ENCODE measurements at places on chromosomes 3 and 15.

GRCh38 chr3:47022641-47023071 is 43.2 kb downstream of the NBEAL2 start:
- DNase-seq = no peak

GRCh38 chr3:195201295-195201694 is 69.7 kb downstream of the XXYLT1 start:
- no peak for DNase-seq

DNA sequence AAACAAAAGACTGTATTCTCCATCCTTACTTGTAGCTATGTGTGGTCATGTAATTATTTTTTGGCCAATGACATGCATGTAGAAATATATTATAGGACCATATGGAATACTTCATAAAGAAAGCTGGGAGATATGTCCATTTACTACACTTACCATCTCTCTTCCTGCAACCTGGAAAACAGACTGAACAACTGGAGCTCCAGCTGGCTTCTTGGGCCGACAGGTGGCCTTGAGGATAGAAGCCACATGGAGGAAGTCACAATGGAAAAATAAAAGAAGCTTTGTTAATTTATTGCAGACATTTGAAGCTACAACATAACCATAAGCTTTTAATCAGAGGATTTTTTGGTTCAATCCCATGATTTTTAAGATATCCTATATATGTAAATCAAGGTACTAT is 167.9 kb upstream of the CBLB start:
- DNase-seq = no peak

GRCh38 chr15:100880139-100880896 is 687 bp downstream of the ALDH1A3 start:
- peak; percentile 66 for DNase-seq

DNA sequence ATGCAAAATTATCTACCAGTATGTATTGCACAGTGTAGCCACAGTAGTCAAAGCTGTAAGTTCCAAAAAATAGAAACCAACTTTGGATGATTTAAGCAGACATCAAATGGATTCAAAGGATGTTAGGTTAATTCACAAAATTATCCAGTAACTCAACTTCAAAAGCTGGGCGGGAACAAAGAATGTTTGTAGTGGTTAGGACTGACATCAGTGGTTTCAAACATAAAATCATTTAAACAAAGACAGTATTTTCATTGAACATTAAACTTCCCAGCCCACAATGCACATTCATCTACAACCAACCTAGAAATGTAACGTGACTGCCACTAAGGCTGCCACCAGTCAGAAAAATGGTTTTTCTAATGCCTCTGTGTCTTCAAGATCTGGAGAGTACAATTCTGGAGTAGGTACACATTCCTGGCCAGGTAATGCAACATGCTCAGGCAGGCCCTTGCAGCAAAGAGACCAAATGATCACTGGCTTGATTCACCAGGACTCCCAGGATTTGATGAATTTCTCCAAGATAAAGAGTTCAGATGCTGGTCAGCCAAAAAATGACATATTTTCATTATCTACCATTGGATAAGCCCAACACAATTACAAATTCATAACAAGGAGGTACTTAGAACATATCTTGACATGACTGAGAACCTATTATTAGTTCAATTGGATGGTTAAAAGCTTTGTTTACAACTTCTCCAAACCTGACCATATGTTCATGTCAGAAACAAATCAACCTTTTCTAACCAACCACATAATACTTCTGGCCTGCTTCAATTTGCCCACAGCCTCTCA is 189.8 kb upstream of the CNTN4 start:
- DNase-seq = no peak

DNA sequence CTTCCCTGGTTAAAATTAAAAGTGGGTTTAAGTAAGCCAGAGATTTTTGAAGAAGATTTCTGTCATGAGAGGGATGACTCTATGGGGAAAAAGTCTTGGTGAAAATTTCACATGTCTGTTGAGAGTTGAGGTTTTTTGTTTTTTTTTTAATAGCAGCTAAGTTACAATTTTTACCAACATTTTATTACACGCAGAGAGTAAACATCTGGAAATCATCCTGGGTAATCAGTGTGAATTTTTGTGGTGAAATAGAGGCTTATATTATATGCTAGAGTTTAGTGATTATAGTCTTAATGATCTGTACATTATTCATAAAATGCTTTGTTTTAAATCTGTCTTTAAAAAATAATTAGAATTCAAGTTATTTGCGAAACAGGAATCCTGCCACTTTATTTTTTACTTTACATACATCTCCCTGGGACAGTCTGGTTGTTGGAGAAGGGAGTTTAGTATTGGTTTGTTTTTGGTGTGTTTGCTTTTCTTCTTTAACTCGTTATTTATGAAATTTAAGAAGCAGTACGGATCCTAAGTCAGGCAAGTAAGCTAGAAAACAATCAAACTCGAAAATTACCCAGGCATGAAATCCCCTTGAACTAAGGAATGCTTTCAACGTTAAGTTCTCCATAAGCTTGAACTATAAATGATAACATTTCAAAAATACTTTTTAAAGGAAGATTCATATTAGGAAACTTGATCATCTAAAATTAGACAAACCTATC is 143.4 kb upstream of the TSC22D2 start:
- no peak for DNase-seq

- DNase-seq = peak; percentile 23
Measured at GRCh38 chr3:16828815-16829214, 55.9 kb upstream of the PLCL2 start.

GRCh38 chr3:112425858-112426750 is 73.2 kb downstream of the BTLA start:
- DNase-seq = no peak

DNA sequence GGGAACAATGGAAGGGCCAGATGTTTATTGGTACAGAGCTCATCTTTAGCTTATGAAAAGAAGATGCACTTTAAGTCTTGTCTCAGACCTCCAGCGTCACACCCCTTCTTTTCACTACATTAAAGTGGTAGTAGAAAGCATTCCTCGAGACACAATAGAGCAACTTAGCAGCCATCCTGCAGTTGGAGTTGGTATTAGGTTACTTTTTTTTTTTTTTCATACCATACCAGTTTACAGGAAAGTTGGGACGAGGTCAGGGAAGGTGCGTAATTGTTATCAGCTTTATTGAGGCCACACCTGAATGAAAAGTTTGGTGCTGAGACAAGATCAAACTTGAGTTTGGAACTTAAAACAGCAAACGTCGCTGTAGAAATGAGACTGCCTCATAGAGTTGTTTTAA is 203.8 kb downstream of the SOX2 start:
- DNase-seq = no peak

DNA sequence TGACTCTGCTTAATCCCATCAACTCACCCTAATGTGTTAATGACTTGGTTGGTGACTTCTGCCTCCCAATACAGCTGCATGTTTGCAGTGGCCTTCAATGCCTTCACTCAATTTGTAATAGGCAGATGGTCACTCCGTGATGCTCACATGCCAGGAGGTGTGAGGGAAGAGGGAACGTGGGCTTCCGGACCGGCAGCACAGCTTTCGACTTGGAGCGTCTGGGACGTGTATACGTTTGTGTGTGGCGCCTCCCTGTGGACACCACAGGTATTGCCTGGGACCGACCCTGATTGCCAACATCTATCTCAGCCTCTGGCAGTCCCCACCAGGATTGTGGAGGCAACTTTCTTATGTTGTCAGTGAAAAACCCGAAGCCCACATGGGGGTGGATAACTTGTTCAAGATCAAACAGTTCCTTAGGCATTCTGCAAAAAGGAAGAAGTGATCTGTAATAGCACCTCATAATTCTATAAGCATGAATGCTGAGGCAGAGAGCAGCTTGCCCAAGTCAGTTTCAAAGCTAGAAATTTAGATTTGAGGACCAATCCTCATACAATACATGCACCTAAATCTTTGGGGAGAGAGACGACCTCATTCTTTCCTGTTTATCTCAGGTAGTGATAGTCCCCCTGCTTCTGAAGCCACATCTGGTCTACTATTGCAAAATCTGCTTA is 16.9 kb downstream of the MRPL46 start:
- peak; percentile 90 for DNase-seq

DNA sequence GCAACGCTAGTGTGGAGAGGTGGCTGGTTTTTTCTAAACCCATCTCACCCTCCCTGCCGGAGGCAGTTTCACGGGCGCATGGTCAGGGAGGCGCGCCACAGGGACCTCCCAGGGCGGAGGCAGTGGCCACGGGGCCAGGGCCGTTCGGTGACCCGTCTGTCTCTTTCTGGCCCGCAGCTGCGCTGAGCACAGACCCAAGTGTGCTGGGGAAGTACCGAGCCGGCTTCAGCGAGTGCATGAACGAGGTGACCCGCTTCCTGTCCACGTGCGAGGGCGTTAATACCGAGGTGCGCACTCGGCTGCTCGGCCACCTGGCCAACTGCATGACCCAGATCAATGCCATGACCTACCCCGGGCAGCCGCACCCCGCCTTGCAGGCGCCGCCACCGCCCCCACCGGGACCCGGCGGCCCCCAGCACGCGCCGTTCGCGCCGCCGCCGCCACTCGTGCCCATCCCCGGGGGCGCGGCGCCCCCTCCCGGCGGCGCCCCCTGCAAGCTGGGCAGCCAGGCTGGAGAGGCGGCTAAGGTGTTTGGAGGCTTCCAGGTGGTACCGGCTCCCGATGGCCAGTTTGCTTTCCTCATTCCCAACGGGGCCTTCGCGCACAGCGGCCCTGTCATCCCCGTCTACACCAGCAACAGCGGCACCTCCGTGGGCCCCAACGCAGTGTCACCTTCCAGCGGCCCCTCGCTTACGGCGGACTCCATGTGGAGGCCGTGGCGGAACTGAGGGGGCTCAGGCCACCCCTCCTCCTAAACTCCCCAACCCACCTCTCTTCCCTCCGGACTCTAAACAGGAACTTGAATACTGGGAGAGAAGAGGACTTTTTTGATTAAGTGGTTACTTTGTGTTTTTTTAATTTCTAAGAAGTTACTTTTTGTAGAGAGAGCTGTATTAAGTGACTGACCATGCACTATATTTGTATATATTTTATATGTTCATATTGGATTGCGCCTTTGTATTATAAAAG is 1.8 kb downstream of the HES1 start:
- DNase-seq = peak; percentile 63

DNA sequence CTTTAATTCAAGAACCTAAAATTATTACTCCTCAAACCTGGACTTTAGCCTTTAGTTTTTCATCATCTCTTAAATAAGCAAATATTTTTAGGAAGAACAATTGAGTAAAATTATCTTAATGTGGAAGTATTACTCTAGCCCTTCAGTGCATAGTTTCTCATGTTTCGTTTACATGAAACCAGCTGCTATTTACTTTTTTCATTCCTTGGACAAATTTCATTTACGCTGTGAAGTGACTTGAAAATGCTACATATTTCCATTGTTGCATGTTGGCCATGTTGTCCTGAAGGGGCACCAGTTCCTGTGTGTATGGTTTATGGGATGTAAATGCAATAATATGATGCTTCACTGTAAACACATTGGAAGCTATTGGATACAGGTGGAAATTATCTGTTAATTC is 49.9 kb downstream of the SLC25A26 start:
- no peak for DNase-seq

DNA sequence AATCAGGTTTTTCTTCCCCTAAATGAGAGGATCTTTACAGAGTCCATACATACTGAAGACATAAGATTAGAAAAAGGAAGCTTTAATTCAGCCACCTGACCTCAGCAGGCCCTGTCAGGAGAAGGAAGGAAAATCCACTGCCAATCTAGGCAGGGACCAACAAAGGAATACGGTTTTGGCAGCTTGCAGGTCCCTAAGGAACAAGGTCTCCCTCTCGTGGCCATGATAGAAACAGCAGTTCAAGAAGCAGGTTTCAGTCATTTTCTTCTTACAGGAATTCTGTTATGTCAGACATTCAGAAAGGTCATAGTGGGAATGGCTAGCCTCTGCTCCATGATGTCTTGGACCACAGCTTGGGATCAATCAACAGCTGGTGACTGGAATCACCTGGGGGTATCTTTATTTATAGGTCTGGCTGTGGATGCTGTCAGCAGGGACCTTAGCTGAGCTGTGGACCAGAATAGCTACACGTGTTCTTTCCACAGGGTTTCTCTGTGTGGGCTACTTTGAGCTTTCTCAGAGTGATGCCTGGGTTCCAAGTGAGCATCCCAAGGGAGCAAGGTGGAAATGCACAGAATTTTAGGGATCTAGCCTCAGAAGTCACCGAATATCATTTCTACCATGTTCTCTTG is 9.4 kb upstream of the CMSS1 start:
- DNase-seq = peak; percentile 74

- no peak for DNase-seq
Measured at GRCh38 chr15:97977734-97978133, 17.2 kb downstream of the ARRDC4 start.

DNA sequence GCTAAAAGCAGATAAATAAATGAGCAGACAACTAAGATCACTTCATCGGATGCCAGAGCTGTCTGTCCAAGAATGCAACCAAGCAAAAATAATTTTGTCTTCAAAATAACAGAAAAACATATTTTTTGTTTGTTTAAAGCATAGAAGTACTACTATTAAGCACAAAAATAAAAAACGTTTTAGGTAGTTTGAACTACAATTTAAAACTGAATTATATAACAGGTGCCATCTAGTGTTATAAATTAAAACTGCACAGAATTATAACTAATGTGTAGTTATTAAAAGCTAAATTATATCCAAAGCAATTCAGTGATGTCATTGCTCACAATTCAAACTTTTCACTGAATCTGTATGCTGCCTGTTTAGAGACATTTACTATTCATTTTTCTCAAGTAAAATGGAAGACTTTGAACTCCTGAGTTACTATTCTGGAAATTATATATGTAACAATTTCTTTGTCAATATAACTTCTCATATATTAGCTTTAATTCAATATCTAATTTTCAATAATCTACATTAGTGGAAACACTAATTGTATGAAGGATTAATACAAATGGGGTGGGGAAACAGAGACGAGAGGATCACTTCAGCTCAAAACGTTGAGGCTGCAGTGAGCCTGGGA is 29.5 kb downstream of the LINS1 start:
- DNase-seq = no peak

GRCh38 chr3:74145277-74145676 is 469.2 kb downstream of the CNTN3 start:
- no peak for DNase-seq

DNA sequence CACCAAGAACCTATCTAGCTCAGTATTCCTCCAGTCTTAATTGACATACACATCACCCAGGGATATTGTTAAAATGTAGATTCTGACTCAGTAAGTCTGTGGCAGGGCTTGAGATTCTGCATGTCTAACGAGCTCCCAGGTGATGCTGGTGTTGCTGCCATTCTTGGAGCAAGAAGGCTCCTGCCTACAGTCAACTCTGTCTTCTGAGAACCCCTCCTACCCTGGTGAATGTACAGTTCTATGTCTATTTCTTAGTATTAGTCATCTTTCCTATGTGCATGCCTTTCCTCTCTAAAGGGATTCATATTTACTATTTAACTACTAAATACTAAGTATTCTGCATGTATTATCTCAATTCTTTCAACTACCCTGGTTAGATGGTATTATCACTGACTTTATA is 268.7 kb downstream of the EDEM1 start:
- DNase-seq = no peak

DNA sequence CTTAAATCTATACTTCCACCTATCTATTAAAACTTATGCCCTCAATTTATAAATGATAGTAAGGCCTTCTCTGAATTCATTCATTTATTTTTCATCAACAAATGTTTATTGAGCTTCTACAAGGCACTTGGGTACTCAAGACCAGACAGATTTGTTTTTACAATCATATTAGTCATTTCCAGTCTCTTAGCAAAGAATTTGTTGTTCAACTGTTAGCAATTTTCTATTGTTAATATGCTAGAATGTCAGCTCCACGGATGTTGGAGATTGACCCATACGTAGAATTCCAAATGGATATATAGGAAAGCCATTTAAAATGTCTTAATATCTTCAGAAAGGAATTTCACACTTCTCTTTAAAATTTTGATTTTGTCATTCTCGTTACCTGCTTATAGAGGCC is 36.7 kb downstream of the ZBTB38 start:
- DNase-seq = no peak

- DNase-seq = no peak
Measured at GRCh38 chr3:188147782-188148181, 6.2 kb upstream of the LPP start.

Data from ELF-1 (cell line).